ENCODE measurements at places on chromosomes 6 and 20.

GRCh38 chr20:59782986-59783640 is 150.3 kb downstream of the SYCP2 start:
- peak; percentile 85 for DNase-seq

- DNase-seq, result no peak
Observed at GRCh38 chr6:158312672-158313397, 570 bp downstream of the TULP4 start.

DNA sequence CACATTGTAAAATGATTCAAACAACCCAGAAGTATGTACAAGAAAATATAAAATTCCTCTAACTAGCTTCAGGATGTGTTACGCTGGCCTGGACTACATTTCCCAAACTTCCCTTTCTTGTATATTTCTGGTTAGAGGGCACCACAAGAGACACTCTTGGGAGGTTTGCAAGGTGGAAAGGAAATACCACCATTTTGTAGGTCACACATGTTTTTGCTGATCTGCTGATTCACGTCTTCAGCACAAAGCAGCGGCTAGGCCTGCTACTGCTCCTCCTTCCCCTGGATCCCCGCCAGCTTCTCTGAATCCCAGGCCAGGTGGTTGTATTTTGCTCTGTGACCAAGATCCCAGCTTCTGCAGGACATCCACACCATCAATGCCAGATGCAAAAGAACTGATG is 104.2 kb downstream of the AGPAT4 start:
- no peak for DNase-seq

- no peak for DNase-seq
Observed at GRCh38 chr20:44858606-44859360, 26.7 kb upstream of the YWHAB start.

GRCh38 chr20:32062776-32063170 is 10.7 kb downstream of the HCK start:
- peak; percentile 57 for DNase-seq

All from GM13976 (cell line).